ENCODE measurements at places on chromosomes 2 and 18.

- no peak for DNase-seq
These were observed 93.6 kb downstream of the GYPC start for GRCh38 chr2:126749537-126749936.

DNA sequence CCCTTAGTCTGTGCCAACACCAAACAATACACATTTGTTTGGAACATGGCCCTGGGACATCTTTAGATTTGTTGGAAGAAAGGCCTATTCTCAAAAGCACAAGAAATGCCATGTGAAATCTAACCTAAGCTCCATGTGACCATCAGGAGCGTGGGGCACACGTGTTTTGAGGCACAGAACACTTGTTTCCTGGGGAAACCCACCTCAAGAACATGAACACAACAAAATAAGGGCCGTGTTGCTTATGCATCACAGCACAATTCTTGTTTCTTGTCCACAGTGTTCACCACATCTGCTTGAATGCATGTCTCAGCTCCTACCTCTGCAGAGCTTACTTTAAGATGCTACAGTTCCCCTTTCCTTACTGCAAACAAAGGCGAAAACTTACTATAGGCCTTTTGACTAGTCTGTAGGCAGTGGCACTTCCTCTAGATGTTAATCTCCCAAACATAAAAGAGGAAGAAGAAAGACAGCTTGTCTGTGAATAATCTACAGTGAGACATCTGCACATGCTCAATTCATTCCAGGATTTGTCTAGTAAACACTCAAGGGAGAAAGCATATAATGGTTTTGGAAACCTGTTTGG, 165.0 kb downstream of the ANKRD44 start:
- DNase-seq, result peak; percentile 31

DNA sequence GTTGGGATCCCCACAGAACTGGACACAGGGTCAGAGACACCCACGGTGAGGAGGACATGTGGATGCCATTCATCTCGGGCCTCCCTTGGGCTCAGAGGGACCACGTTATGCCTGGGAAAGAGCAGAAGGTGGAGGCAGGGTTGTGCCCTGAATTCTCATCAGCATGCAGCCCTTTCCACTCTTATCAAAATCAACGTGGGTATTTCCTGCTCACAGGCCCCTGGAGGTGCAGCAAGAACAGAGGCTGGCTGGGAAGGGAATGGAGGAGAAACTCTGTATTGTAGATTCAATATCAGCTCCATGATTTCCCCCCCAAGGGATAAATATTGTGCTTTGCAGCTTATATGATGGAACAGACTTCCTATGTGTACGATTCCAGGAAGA, 90.9 kb downstream of the SETBP1 start:
- DNase-seq, result no peak

- no peak for DNase-seq
These were observed 75.5 kb upstream of the MSTN start for GRCh38 chr2:190138032-190138431.

DNA sequence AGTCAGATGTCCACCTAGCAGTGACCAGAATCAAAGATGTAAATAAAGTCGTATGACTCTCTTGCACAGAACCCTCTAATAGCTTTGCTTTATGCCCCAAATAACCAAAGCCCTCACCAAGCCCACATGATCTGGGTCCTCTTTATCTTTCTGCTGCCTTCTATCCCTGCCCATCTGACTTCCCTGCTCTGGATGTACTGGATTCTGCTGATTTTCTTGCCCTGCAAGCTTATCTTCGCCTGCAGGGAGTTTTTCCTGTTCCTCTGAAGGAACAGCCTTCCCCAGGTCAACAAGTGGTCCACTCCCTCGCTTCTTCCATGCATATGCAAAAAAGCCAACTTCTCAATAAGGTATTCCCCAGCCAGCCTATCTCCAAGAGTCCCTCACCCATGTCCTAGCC, 18.7 kb downstream of the IL36B start:
- no peak for DNase-seq

Measured in NCI-H510A (cell line).